Astrocyte of the cerebellum (primary cell): ENCODE measurements at places on chromosomes 3 and 15.

GRCh38 chr3:123700791-123701722, 116.2 kb upstream of the HACD2 start:
- no peak for DNase-seq

DNA sequence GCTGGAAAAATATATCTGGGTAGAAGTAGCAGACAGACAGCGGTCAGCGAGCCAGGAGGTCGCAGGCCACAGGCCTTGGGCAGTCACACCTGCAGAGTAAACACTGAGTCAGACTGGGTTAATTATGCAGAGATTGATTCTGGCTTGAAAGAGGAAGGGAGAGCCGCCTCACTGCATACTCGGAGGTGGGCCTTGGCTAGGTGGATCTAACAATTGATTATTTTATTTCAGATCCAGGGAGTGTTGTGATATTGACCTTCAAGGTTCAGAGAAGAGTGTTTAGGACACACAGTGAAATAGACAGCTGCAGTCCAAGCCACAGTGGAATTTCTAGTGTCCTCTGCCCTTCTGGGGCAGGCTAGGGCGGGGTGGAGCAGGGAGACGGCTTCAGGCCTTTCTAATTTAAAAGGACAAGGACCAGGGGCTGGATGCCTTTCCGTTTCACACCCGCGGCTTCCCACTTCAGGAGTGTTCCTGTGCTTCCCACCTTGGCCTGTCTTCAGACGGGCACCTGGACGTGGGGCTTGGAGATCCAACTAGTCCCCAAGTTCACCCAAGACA, 237.3 kb downstream of the XXYLT1 start:
- DNase-seq, result no peak

GRCh38 chr3:114958930-114959329, 188.2 kb downstream of the ZBTB20 start:
- DNase-seq, result no peak

DNA sequence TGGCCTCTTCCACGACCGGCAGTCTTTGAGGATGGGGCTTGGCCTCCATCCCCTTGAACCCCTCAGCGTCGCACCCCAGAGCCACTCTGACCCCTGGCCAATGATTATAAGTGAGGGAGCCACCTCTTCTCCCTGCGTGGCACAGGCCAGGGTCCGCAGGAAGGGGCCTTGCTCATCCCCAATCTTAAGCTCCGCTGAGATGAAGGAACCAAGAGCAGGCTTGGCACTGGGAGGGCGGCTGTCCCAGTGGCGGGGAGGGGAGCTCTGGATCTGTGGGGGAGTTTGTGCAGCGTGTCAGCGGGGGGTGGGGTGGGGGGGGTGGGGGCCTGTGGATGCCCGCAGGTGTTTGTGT, 13.8 kb upstream of the ADPGK start:
- no peak for DNase-seq

- no peak for DNase-seq
Measured at GRCh38 chr3:172938788-172939187, 188.3 kb downstream of the ECT2 start.
